ENCODE measurements at places on chromosomes 12 and 14.

DNA sequence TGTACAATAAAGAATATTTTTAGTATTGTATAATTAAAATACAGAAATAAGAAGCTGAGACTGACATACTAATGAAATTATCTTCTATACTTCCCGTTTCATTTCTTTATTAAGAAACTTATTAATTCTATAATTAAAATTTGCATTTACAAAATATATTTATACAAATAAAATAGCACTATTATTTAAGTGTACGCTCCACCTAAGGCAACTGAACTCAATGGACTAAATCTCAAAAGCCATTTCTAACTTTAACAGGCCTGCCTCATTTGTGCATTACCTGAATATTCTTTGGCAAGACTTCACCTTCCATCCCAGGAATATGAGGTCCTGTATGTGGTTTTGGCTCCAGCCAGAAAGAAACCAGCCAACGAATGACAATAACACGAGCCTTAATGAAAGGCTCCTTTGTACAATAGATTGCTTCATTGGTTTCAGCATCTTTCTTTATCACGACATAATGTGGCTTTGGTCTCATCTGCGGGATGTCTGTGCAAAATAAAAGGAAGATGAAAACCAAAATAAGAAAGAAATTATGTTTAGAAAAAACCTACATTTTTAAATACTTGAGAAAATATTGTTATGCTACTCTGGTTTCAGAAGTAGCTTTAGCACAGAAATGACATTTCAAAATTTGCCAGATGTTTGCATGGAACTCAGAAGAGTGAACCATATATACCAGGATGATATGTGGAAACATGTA lies 58.7 kb downstream of the RALGAPA1 start:
- no peak for DNase-seq

DNA sequence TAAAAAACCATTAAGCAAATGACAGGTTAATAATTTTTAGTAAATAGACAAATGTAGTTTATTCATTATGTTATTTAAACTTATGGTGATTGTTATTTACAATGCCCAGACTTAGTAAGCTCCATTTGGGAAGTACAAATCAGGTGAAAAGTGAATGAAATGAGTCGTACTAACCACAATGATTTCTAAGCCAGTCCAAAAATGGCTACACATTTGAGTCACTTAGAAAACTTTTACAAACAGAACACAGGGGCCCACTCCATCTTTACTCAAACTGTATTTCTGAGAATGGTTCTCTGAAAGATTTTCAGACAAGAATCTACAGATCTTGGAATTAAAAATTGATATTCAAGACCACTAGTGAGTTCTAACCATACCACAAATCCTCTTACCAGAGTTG lies 653.3 kb upstream of the MIS18BP1 start:
- no peak for DNase-seq

GRCh38 chr14:60079723-60080122 lies 12.0 kb upstream of the PCNX4 start:
- DNase-seq: no peak

DNA sequence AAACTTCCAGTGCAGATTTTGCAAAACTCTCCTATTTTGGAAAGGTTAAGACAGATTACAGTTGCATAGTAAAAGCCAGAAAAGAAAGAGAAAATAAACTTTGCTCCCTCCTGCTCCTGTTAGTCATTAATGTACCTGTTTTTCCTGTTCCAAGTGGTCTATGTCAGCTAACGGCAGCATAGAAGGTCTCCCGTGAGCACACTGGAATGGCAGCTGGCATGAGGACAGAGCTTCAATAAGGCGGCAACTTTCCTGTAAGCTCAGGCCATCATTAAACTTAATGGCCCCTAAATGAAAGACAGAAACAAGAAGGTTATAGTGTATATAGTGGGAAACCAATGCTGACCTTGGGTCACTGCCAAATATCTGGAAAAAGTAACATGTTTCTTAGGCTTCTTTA lies 16.0 kb downstream of the EIF2B2 start:
- DNase-seq: no peak

DNA sequence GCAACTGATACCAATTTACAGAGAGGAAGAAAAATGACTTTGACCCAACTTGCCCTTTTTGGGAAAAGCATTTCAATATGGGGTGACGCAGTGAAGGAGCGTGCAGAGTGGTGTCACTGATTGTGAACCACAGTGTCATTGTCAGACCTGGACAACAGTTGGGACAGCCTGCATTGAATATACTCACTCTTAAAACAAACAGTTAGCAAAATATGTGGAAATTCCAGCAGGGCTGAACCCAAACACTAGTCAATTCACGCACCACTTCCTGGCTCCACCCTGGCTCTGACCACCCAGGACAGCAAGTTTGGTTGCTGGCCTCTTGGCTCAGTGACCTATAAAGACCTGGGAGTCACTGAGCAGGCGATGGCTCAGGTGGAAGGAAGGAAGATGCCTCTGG lies 61.3 kb downstream of the NOS1 start:
- DNase-seq: no peak

Measured in GM06990 (cell line).